Lung (tissue), 17 donors: ENCODE measurements at places on chromosomes 11 and 22.

DNA sequence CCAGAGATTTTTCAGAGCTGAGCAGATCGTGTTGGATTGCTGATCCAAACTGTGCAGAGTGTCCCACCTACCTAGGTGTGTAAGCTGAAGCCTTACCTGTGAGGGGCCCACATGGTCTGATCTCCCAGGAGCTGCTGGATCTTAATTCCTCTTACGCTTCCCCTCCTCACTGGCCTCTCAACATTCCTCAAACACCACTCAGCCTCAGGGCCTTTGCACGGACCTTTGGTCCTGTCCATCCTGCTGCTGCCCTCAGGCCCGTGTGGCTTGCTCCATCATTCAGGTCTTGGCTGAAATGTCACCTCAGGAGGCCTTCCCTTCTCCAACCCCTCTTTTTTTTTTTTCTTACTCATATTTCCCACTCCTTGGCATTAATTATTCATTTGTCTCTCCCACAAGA is 21.1 kb upstream of the RAB1B start:
- DNase-seq = no peak

GRCh38 chr11:94519478-94520084 is 7.3 kb downstream of the C11orf97 start:
- no peak for DNase-seq

GRCh38 chr11:45245218-45246045 is 40.7 kb downstream of the SYT13 start:
- no peak for DNase-seq

DNA sequence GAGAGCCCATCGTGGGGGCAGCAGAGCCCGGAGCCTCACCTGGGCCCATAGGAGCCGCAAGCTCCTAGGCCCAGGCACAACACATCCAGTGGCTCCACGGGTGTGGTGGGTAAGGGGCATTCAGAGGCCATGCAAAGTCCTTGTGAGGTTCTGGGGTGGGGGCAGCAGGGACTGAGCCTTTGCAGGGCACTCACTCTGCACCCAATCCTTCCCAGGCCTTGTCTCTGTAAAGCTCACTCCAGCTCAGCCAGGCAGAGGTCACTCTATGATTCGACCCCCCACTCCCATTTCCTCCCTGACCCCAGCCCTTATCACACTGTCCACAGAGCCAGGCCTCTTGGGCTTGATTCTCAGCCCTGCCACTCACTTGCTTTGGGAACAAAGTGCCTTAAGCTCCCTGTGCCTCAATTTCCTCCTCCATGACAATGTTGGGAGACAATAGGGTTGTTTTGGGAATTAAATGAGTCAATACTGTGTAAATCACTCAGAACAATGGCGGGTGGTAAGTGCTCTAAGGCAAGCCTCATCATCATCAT is 46.6 kb downstream of the LRRC32 start:
- no peak for DNase-seq

GRCh38 chr11:12727563-12728211 is 53.5 kb downstream of the TEAD1 start:
- no peak for DNase-seq

- no peak for DNase-seq
These were observed 191.7 kb downstream of the ST3GAL4 start for GRCh38 chr11:126547161-126547560.

GRCh38 chr11:297051-297585 is 2.2 kb downstream of the IFITM5 start:
- no peak for DNase-seq

GRCh38 chr22:48560389-48560751 is 1267.3 kb downstream of the BRD1 start:
- DNase-seq = no peak

DNA sequence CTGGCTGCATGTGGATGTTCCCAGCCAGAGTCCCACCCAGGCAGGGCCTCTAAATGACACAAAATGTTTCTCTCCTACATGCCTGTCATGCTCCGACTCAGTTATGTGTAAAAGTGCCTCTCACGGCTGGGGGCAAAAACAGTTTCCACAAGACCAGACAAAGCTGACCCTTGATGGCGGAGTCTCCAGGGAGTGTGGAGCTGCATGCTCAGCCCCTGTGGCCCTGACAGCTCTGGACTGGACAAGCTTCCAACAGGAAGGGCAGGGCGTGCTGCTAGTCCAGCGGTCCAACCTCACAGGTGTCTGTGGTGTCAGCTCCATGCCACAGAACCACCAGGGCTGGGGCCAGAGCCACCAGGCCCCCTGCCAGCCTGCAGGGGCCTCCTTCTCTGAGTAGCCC is 149.6 kb downstream of the CRYBB2 start:
- no peak for DNase-seq

DNA sequence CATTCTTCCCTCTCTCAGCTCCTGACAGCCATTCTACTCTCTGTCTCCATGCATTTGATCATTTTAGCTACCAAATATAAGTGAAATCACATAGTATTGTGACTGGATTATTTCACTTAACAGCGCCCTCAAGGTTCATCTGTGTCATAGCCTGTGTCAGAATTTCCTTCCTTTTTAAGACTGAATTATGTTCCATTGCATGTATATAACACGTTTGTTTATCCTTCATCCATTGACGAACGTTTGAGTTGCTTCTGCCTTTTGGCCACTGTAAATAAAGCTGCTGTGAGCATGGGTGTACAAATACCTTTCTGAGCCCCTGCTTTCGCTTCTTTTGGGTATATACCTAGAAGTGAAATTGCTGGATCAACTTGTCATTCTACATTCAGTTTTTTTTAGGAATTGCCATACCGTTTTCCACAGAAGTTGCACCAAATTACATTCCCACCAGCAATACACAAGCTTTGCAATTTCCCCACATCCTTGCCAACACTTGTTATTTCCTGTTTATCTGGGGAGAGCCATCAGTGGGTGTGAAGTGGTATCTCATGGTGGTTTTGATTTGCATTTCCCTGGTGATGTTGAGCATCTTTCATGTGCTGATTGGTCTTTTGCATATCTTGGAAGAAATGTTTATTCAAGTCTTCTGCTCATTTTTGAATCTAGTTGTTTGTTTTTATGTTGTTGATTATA is 17.5 kb downstream of the GLB1L2 start:
- no peak for DNase-seq

DNA sequence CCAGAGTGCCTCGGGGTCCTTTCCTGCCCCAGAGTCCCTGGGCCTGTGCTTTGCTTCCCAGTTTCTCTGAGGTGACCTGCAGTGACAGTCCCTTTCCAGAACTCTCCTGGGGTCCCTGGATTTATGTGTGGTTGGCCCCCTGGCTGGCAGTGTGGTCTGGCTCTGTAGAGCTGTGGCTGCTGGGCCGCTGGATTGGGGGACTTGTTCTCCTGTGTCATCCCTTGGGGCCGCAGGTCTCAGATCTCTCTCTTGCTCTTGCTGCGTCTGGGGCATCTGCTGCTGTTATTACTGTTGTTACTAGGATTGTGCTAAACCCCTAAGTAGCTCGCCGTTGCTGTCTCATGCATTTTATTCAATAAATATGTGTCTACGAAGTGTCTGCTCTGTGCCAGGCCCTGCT is 31.9 kb downstream of the FAM83F start:
- DNase-seq = no peak

DNA sequence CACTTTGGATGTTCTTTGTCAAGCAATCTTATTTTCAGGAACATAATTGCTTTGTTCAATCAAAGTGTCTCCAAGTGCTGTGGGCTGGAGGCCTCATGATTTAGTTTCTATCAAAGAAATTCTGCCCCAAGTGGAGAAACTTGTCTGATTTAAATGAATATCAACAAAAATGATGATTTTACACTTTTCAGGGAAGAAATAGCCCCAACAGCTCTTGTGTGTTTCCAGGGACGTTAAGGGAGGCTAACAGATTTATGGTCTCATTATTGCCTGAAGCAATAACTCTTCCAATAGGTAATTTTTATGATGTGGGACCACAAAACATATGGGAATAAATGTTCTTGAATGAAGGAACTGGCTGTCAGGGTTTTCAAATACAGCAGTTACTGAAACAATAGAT is 699.1 kb downstream of the FAM181B start:
- DNase-seq = no peak

DNA sequence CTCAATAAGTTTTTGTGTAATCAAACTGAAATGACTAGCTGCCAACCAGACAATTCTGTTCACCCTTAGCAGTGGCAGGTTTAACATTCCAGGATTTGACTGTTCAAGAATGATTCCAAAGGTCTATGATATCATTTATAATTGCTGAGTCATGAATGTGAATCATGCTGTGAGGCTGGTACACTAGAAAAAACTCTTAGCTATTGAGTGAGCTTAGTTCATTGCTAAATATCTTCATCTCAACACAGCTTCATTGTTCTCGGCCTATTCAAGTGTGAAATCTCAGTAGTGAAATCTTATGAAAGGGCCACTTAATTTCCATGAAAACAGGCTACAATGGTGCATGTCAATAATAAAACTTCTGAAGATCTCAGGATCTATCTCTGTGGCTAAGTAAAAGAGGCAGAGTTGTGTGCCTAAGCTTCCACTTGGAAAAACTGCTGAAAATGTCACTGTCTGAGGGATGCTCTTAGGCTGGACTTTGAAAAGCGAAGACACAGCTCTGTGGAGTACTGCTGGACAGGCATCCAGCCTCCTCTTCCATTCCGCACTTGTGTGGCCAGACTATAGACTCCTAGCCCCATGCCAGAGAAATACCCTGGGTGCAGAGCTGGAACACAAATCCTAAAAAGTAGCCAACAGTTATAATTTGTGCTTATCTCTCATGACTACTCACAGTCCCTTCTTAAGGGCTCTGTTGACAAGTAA is 12.8 kb downstream of the AQP11 start:
- DNase-seq = no peak

DNA sequence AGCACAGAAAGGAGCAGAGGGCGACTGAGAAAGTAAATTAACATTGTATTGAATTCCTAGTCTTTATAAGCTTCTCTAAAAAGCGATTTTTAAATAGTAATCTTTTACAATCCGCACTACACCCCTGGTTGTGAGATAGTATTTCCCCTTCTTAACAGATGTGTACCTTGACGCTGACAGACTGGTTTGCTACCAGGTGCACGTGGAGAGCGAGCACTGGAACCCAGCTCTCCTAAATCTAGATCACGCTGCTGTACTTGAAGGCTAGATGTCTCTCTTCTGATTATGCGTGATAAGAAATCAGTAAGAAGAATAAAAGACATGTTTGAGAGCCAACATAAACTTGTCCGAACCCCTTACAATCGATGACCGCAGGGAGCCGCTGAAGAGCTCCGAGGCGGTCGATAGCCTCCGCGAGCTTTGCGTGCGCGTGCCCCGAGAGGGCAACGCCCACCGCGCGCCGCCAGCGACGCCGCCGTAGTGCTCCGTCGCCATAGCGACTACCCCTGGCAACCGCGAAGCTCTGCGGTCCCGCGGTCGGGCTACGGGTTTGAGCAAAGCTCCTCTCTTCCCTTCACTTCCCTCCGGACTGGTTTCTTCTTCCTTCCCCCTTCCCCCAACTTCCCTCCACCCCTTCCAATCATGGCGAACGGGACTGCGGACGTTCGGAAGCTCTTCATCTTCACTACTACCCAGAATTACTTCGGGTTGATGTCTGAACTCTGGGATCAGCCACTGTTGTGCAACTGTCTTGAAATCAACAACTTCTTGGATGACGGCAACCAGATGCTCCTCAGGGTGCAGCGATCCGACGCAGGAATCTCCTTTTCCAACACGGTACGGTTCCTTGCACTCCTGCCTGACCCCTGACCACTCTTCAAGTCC is at the start of gene DYNC2H1:
Gene DYNC2H1, plus strand, starts transcription at position 494 of the 885 bp plus-strand sequence. Its CDS starts 149 bp downstream, at position 643.
- peak; percentile 97 for DNase-seq

DNA sequence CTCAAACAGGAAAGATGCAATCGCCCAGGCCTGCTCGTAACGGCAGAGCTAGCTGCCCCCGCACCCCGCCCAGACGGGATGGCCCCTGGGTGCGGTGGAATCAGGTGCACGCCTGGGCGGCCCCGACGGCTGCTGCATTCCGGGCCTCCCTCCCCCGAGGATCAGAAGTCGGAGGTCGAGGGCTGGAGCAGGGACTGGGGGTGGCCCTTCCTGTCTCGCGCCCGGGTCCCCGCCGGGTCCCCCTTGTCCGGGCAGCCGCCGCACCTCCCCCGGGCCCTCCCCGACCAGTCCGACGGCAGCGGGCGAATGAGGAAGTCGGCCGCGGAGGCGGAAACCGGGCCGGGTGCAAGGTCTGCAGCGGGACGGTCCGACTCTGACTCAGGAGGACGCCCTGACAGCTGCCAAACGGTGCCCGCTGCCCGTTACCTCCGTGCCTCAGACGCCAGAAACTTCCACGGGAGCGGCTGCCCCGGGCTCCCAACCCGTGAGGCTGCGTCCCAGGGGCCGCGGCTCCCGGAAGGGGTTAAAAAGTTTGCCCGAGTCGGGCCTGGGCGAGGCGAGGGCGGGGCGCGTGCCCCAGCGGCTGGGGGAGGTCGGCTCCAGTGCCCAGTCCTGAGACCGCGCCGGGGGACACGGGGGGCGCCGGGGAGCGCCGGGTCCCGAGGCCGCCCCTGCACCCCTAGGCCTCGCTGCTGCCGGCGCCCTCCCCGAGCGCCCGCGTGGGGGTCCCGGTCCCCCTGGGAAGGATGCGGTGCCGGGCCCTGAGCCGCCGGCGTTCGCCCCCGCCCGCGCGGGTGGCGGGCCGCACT is 663 bp downstream of the MYH9 start:
- DNase-seq = peak; percentile 41

DNA sequence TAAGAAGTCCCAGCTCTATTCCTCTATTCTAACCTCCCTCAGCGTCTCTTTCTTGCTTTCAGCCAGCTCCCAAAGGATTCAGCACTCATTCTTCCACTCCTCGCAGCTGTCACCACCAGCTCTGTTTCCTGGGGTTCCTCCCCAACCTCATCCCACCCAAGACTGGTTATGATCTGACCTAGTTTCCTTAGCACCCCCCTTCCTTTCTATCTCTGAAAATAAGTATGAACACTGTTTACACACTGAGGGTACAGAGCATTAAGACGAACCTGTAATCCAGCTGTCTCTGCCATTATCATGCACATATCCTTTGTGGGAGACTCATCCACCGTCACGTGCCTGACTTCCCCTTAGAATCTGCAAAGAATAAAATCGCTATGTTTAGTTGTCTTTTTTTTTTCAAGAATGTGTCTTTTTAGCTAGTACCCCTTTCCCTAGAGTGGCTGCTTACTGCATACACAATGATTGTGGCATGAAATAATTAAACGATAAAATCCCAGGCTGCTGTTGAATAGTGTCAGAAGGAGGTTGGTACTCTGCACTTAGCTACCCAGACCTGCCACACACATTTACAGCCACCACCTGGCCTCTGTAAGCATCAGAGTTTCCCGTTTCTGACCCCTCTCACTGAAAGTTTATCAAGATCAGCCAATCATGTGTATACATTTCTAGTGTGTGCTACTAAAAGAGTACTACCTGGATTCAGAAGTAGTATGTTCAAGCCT is 26.9 kb upstream of the CSTF3 start:
- no peak for DNase-seq
